ENCODE measurements at places on chromosomes 2 and 18.

- no peak for DNase-seq
These were observed 28.0 kb downstream of the UBE2E3 start for GRCh38 chr2:181008407-181008806.

- no peak for DNase-seq
These were observed 93.0 kb upstream of the MYO3B start for GRCh38 chr2:170084820-170085491.

DNA sequence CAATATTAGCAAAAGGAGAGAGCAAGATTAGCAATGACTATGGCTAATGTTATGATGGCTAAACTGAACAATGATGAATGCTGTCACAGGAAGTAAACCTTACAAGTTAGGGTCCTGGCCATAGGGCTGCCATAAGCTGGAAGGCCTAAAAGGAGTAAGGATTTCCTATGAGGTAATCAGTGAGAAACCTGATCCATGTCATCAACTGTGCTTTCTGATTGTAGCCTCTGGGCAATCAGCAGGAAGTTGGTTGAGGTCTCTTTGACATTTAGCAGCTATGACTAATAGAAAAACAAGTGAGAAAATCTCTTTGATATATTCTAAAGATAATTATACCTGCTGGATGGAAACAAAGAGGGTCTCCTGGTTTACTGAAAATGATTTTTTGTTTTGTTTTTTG is 193.0 kb downstream of the RAB3GAP1 start:
- DNase-seq: no peak

- DNase-seq: no peak
These were observed 25.7 kb downstream of the CYP27C1 start for GRCh38 chr2:127194447-127194846.

- DNase-seq: no peak
These were observed 21.4 kb downstream of the BCL2L11 start for GRCh38 chr2:111142101-111142500.

- DNase-seq: no peak
These were observed 325.4 kb upstream of the CDH7 start for GRCh38 chr18:65425366-65425765.

- no peak for DNase-seq
These were observed 34.9 kb downstream of the EMX1 start for GRCh38 chr2:72952110-72952823.

GRCh38 chr2:170770606-170771420 is 635 bp downstream of the ERICH2 start:
- DNase-seq: no peak

DNA sequence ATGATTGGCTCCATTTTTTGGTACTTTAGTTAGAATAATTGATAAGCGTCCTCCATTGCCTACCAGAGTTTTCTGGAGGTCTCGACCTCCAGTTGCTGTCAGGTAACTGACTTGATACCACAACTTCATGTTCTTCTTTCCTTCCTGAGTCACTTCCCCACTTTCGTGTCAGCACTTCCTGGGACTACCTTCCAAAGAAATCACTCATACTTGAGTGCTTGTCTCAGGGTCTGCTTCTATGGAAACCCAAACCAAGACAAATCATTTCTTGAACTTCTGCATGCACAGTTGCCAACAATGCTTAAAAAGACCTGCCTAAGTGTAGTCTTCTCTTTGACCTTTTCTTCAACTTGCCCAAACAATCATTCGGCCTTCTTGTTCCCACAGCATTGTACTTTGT is 210.3 kb upstream of the ETAA1 start:
- no peak for DNase-seq

DNA sequence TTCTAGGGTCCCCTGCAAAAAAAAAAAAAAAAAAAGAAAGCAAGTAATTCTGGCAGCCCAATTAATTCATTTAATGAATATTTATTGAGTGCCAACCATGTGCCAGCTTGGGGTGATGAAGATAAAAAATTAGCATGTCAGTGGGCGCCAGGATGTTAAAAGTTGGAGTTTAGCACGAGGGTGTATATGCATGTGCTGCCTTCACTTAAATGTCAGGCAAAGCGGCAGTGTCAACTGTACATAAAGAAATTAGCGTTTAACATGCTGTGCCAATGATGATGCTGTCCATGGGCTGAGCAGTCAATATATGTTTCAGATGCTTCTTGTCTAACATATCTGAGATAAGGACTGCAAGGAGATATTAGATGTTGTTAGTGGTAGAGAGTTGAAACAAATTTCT is 49.5 kb downstream of the ASAP2 start:
- no peak for DNase-seq

DNA sequence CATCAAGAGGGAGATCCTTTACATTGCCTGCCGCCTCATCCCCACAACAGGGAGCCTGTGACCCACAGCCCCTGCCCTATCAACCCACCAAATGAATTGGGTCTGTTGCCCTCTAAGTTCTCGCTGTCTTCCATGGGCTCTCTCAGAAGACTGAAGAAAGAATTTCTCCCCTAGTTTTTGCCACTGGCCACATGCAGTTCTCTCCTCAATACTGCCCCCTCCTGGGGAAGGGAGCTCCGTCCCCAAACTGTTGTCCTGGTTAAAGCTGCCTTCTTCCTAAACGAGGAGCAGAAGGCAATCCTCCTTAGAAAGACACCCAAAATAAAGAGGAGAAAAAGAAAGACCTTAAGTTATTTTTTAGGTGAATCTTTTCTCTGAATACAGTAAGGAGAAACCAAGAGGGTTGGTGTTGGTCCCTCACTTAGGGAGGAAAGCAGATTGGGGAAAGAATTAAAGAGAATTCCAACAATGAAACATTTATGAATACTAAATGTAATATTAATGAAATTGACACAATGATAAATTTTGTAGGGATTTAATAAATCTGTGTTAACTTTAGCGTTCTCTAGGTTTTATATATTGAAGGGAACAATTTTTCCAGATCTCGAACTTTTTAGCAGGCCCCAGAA is 31.1 kb upstream of the SATB2 start:
- DNase-seq: no peak

DNA sequence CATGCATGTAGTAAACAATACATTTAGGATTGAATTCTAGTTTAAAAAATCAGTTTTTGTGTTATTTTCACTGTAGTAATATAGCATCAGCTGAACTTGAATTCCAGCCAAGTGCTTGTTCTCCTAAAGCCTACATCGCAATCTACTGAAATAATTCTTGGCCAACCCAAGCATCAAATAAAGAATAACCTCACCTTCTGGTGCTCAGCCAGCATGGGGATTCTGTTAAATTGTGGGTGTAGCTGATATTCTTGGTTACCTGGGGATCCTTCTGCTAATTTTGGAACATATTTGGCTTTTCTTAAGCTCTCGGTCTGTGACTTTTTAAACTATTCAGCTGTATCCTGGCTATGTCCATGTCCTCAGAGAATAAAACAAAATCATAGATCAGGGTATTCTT is 248.8 kb downstream of the NRXN1 start:
- DNase-seq: no peak

GRCh38 chr2:173058673-173059072 is 17.0 kb upstream of the MAP3K20 start:
- no peak for DNase-seq

- no peak for DNase-seq
These were observed 182.0 kb upstream of the SESTD1 start for GRCh38 chr2:179446476-179447141.

- peak; percentile 50 for DNase-seq
These were observed 123.0 kb upstream of the SLC39A10 start for GRCh38 chr2:195533771-195534642.

- DNase-seq: peak; percentile 85
These were observed 100.0 kb downstream of the COLEC12 start for GRCh38 chr18:400456-400855.

DNA sequence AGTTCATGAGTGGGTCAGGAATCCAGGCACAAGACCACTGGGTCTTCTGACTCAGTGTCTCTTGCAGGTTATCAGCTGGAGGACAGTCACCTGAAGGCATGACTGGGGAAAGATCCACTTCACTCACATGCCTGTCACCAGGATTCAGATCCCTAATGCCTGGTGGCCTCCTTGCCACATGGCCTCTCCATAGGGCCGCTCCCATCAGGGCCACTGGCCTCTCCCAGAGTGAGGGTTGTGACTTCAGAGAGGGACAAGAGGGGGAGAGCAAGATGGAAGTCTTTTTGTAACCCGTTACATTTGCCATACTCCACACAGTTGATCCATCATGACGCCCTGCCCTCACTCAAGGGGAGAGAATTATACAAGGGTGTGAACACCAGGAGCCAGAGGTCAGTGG is 13.0 kb upstream of the OTOS start:
- no peak for DNase-seq
